ENCODE measurements at places on chromosomes 5 and 9. TPM values are rescaled to one million over a fixed set of nuclear protein-coding genes. Genes with fewer than 3 reads are reported as not detected.

SPATA6L gene
- total RNA-seq = 0.39 TPM

DNA sequence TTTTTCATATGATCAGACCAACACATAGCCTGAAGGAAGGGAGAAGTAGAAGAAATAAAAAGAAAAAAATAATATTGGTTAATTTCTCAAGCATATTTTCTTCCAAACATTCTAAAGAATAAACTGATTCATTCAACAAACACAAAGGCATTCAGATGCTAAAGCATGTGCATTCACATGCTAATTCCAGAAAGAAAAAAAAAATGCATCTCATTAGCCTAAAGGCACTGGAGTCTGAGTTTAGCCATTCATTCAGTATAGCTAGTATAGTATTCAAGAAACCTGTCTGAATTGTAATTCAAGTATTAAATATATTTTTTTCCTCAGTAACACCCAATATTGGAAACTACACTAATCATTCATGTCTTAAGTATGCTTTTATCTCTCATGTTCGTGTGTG is 61.0 kb upstream of the FER start:
- peak; percentile 84 for DNase-seq

RAD23B gene
- 117 TPM for total RNA-seq

FOXD1 gene
- 0.42 TPM for total RNA-seq

LHX6 gene
- total RNA-seq = 1.0 TPM

- DNase-seq = no peak
Measured at GRCh38 chr5:66987126-66987525, 209.5 kb downstream of the CD180 start.

PIP5K1B gene
- 2.8 TPM for total RNA-seq

HTR1A gene
- 4.7 TPM for total RNA-seq

DNA sequence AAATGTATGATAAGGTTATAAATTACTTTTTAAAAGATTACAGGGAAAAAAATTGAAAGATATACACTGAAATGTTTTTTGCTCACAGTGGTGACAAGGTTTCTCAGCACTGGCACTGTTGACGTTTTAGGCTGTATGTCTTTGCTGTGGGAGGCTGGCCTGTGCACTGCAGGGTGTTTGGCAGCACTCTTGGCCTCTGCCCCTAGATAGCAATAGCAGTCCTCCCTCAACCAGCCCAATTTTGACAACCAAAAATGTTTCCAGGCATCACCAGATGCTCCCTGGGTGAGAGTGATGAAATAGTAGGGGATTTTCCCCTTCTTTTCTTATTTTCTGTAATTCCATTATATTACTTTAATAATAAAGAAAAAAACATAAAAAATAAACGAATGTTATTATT is 3.3 kb downstream of the CD274 start:
- DNase-seq = no peak

- DNase-seq = peak; percentile 97
Measured at GRCh38 chr9:19408693-19409400, at the start of gene ACER2. ACER2 (plus strand) TSS chr9:19409009; CDS start chr9:19409085, 76 bp downstream.

- DNase-seq = peak; percentile 62
Measured at GRCh38 chr5:88396751-88397281, 128.2 kb upstream of the TMEM161B start.

DNA sequence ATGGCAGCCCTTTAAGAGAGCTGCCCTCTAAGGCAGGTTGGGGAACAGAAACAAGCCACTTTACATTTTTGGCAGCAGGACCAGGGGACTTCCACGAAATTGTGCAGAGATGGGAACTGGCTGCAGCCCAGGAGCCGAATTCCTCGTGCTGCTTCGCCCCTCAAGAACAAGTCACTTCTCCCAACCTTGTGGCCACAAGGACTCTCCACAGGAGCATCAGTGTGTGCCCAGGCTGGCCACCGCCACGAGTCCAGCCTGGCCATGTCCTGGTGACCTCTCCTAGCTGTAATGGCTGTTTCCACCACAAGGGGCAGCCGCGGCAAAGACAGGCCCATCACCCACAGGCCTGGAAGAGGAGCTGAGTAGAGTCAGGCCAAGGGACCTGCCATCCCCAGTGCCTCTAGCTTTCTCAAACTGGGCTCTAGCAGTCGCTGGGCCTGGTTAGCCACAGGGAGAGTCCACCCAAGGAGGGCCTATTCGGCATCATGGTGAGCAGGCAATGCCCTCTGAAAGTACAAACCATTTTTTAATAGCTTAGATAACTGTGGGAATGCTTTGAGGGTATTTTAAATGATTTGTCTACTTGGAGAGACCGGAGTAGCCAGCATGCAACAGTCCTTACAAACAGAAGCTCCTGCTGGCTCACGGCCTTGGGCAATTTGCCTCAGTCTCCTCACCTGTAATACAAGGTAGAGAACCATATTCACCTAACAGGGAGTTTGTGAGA is 129.0 kb downstream of the COL23A1 start:
- DNase-seq = peak; percentile 87

- DNase-seq = no peak
Measured at GRCh38 chr5:11981986-11982385, 77.7 kb upstream of the CTNND2 start.

DNA sequence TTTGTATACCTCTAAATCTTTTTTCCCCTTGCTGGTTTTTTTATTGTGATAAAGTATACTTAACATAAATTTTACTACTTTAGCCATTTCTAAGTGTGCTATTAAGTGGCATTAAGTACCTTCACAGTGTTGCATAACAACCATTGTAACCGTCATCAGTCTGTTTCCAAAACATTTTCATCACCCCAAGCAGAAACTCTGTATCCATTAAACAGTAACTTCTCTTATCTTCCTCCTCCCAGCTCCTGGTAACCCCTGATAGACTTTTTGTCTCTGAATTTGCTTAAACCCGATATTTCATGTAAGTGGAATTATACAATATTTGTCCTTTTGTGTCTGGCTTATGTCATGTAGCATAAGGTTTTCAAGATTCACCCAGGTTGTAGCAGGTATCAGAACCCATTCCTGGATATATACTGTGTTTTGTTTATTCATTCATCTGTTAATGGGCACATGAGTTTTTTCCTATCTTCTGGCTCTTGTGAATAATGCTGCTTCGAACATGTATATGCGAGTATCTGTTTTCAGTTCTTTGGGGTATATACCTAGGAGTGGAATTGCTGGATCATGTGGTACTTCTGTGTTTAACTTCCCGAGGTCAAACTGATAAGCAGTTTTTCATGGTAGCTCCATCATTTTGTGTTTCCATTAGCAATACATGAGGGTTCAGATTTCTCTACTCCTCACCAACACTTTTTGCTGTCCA is 66.4 kb downstream of the EHMT1 start:
- DNase-seq = no peak

- peak; percentile 95 for DNase-seq
Measured at GRCh38 chr9:93159601-93160471, 24.1 kb upstream of the WNK2 start.

DNA sequence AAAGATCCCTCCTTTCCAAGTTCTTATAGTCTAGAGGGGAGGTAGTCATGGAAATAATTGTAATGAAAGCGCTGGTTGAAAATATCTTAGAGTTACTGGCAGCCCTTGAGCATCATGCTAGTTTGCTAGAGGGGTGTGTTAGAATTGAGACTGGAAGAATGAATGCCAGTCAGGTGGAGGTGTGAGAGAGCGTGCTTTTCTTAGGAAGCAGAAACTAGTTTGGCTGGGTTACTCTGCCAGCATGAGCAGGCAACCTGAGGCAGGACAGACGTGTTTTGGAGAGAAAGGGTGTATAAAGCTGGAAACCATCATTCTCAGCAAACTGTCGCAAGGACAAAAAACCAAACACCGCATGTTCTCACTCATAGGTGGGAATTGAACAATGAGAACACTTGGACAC is 43.6 kb upstream of the DHFR start:
- DNase-seq = no peak

- no peak for DNase-seq
Measured at GRCh38 chr9:94827584-94828304, 101.2 kb downstream of the AOPEP start.

DNA sequence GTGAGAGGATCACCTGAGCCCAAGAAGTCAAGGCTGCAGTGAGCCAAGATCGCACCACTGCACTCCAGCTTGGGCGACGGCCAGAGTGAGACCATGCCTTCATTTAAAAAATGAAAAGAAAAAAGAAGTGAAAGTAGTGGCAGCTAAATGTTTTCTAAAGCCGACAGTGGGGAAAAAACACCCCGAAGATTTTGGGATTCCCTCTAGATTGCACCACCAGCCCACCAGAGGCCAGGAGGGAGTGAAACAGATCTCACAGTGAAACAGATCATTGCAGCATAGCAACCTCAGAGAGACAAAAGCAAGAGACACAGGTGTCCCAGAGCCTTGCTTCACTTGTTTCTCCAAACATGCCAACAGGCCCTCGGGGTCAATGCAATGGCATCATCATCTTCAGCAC is 156.8 kb downstream of the PAX5 start:
- DNase-seq = no peak

- no peak for DNase-seq
Measured at GRCh38 chr5:151224372-151224771, 480 bp upstream of the CCDC69 start.

DNA sequence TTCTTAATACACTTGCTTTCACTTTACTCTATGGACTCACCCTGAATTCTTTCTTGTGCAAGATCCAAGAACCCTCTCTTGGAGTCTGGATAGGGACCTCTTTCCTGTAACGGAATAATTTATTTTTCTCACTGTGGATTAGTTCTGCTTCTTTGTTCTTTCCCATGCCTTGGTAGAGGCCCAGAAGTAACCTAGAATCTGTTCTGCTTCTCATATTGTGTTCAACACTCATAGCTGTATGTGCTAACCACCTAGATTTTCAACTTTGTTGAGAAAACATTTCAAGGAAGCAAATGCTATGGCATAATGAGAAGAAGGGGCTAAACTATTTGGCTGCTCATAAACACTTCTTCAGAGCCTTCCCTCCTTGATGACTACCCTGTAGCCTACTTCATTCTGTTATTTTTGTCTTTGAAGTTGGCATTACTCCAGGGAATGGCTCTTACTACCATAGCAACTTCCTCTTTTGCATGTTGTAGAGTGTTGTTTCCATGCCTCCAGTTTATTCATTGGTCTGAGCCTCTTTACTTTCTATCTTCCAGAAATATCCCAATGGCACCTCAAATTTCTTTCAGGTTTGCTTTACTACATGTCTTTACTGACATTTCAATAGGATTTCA is 74.3 kb downstream of the KIAA0825 start:
- no peak for DNase-seq

GRCh38 chr5:172403817-172404216 is 50.5 kb downstream of the SH3PXD2B start:
- DNase-seq = no peak

GRCh38 chr5:156694598-156694997 is 155.5 kb upstream of the PPP1R2B start:
- no peak for DNase-seq

FBLL1 gene
- total RNA-seq = 7.1 TPM

GRCh38 chr9:9893837-9894236 is 719.0 kb downstream of the PTPRD start:
- no peak for DNase-seq

FIBCD1 gene
- total RNA-seq = 15.5 TPM

DNA sequence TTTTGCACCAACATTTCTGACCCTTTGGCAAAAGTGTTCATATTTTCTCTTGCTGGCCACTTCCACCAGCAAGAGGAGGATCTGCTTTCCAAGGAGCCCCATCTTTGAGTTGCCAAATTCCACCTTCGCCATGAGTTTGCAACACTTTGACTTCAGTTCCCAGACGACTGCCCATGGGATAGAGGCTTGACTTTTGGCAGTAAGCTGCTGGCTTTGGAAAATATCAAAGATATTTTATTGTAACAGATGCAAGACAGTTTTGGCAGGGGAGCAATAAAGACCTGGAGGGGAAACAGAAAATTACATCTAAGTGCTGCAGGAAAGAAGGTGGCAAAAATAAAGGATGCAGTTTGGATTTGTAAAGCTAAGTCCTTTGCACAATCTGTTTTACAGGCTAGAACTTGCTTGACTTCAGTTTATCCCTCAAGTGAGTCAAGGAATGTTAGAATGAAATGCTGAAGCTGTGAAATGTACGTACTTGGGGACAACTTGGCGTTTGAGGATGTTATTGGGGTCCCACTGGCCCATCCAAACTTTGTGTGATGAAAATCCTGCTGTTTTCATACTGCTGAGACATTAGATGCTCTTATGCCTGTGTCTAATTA is 232.9 kb downstream of the GOLPH3 start:
- DNase-seq = no peak

CENPH gene
- 99.4 TPM for total RNA-seq

DNA sequence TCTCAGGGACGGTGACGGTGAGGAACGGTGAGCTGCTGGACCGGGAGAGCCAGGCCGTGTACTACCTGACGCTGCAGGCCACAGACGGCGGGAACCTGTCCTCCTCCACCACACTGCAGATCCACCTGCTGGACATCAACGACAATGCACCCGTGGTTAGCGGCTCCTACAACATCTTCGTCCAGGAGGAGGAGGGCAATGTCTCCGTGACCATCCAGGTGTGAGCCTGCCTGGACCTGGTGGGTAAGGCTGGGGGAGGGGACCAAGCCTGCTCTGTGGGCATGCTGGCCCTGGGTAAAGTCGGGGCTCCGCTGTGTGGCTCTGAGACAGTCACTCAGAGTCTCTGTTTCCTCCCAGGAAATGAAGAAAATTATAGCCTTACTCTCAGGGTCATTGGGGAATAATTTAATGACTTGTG is 29.3 kb downstream of the CDHR2 start:
- DNase-seq = peak; percentile 95

FOXD4L4 gene
- total RNA-seq = not detected

- DNase-seq = peak; percentile 84
Measured at GRCh38 chr5:180784497-180785097, 18.0 kb downstream of the MGAT1 start.

GRCh38 chr9:34508463-34508862 is 14.3 kb downstream of the ENHO start:
- no peak for DNase-seq

DNA sequence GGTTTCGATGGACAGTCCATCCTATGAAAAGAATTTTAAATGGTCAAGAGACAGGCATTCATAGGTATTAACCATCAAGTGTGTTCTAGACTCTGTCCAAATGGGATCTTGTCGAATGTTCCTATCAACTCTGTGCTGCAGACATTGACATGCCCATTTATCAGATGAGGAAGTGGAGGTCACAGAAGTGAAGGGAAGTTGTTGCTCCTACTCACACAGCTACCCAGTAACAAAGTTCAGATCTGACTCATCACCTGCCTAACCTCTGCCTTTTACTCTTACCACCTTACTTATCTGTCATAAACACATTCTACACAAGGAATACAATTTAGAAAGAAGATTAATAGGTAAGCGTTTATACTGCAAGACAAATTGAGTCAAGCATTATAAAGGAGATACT is 426.2 kb upstream of the BRINP1 start:
- DNase-seq = no peak

ACTBL2 gene
- not detected for total RNA-seq

GRCh38 chr5:143054480-143054941 is 284.3 kb downstream of the ARHGAP26 start:
- DNase-seq = no peak

SLC2A8 gene
- 34.1 TPM for total RNA-seq

GRCh38 chr5:120613729-120614128 is 149.6 kb downstream of the PRR16 start:
- no peak for DNase-seq

- DNase-seq = no peak
Measured at GRCh38 chr9:28810388-28811075, 1237.3 kb upstream of the C9orf72 start.

Data from GM23338 (cell line).